Keratinocyte (primary cell): ENCODE measurements at places on chromosomes 16 and 17. TPM values are rescaled to one million over a fixed set of nuclear protein-coding genes. Genes with fewer than 3 reads are reported as not detected.
A peak's percentile ranks its signal among the peaks of the same experiment; 100 is the strongest.

GRCh38 chr16:56426585-56426984 is 1.2 kb upstream of the AMFR start:
- no peak for DNase-seq
- H3K36me3 ChIP-seq, result no peaks in the 10 kb centered on the region

- peaks cover 16% of the 10 kb centered on the region for H3K36me3 ChIP-seq
- no peaks in the 10 kb centered on the region for H3K27me3 ChIP-seq
- no peak for DNase-seq
- peaks cover 31% of the 10 kb centered on the region for H3K4me1 ChIP-seq
These were observed 15.3 kb downstream of the XPO6 start for GRCh38 chr16:28196387-28196987.

GRCh38 chr16:11716336-11716735 is 26.3 kb downstream of the TXNDC11 start:
- no peaks in the 10 kb centered on the region for H3K4me1 ChIP-seq
- DNase-seq, result no peak
- peaks cover 20% of the 10 kb centered on the region for H3K36me3 ChIP-seq
- no peak overlapping the region for H3K4me3 ChIP-seq
- H3K27me3 ChIP-seq, result no peaks in the 10 kb centered on the region

DNA sequence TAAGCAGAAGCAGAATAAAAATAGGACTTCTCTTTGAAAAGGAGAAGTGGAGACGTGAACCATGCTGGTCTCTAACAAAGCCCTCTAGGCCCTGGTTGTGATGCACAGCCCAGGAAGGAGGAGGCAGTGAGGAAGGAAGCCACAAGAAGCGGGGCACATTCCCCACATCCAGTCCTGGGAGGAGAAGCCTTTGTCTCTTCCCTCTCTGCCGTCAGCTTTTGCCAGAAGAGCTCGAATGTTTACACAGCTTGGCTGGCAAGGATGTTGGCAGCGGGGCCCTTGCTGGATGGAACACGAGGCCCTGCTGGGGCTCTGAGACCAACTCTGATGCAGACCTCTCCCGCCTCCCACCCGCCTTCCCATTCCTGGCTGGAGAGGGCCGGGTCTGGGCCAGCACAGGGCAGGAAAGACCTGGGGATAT is 91.3 kb downstream of the MAF start:
- DNase-seq, result no peak
- peaks cover 3% of the 10 kb centered on the region for H3K27me3 ChIP-seq
- no peak overlapping the region for H3K27ac ChIP-seq
- H3K36me3 ChIP-seq, result no peaks in the 10 kb centered on the region
- no peak overlapping the region for H3K4me3 ChIP-seq

The MPP2 gene
- 0.07 to 0.30 TPM (median 0.12 TPM) in 3 replicates for polyA plus RNA-seq

The FBXO39 gene
- 1.9 to 3.3 TPM (median 2.5 TPM) in 3 replicates for polyA plus RNA-seq

- H3K27me3 ChIP-seq, result no peaks in the 10 kb centered on the region
- DNase-seq, result no peak
- peak overlapping the region; percentile 94 for H3K4me3 ChIP-seq
- H3K36me3 ChIP-seq, result peaks cover 3% of the 10 kb centered on the region
These were observed 231.5 kb downstream of the MRTFB start for GRCh38 chr16:14302399-14303181.

DNA sequence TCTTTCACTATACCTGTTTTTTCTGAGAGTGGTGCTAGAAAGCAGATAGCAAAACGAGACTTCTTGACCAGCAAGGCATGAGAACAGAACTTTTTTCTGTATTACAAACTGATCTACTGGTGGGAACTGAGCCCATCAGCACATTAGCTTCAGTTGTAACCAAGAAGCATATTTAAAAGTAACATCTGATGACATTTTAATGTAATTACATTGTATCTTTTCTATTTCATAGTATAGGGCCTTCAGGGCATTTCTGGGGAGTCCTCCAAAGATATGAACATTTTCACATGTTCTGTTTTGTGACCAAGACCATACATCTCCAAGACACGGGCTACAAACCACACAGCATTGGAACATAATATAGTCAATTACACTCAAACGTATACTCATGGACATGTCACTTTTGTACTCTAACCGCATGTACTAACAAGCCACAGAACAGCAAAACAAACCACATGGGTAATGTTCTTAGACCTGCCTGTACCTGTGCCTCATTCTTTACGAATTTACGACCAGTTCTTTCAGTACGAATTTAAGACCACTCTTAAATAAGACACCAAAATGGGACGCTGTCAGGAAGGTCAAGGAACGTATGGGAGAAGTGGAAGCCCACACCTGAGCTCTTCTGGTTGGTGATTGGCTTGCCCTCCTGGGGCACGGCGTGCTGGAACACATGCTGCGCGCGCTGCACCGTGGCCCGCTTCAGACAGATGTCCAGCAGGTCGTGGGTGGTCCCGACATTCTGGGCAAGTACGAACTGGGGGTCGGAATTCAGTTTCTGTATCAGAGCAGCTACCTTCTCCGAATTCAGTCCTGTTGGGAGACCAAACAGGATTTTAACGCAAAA is 825 bp downstream of the BLMH start:
- no peaks in the 10 kb centered on the region for H3K36me3 ChIP-seq
- peaks cover 77% of the 10 kb centered on the region for H3K27me3 ChIP-seq
- no peak overlapping the region for H3K27ac ChIP-seq
- H3K4me1 ChIP-seq, result peaks cover 14% of the 10 kb centered on the region
- peak overlapping the region; percentile 60 for H3K4me3 ChIP-seq

- H3K27ac ChIP-seq, result no peak overlapping the region
- no peaks in the 10 kb centered on the region for H3K27me3 ChIP-seq
- H3K36me3 ChIP-seq, result no peaks in the 10 kb centered on the region
These were observed 141.4 kb downstream of the TMEM132E start for GRCh38 chr17:34720760-34721159.

DNA sequence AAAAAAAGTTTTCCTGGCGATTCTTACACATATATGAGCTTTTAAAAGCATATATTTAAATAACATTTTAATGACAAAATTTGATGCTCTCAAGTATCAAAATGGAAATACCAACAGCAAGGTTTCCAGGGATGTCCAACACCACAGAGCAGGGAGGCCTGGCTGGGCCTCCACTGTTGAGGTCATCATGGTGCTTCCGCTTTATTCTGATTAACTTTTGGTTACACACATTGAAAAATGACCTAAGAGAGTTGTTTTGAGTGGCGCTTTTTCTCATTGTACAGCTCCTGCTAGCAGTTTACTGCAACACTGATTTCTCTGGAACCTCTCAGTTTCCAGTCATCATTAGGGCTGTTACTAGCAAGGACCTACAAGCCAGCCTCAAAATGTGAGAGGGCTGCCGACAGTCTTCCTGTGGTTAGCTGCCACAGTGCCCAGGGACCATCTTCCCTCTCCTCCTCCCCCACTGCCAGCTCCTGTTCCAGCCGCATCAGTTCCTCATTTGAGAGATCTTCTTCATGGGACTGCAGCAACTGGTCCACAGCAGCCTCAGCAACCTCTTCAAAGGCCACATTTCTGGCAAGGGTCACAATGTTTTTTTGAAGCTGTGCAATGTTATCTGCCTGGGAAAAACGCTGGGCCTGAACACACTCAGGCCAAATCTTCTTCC is 21.3 kb downstream of the DEF8 start:
- H3K4me1 ChIP-seq, result peaks cover 18% of the 10 kb centered on the region
- H3K27me3 ChIP-seq, result no peaks in the 10 kb centered on the region
- H3K27ac ChIP-seq, result no peak overlapping the region
- no peak for DNase-seq

The NLRP1 gene
- polyA plus RNA-seq, result 20.1 to 31.5 TPM (median 22.1 TPM) in 3 replicates

- no peak overlapping the region for H3K4me3 ChIP-seq
- H3K36me3 ChIP-seq, result no peaks in the 10 kb centered on the region
- no peaks in the 10 kb centered on the region for H3K4me1 ChIP-seq
- no peaks in the 10 kb centered on the region for H3K27me3 ChIP-seq
- no peak overlapping the region for H3K27ac ChIP-seq
These were observed 221.6 kb downstream of the FTO start for GRCh38 chr16:53925526-53925925.

The C17orf100 gene
- 0.49 to 0.72 TPM (median 0.53 TPM) in 3 replicates for polyA plus RNA-seq
